ENCODE measurements at places on chromosomes 16 and 17. TPM values are rescaled to one million over a fixed set of nuclear protein-coding genes. Genes with fewer than 3 reads are reported as not detected.

The MYH11 gene
- total RNA-seq = 23.0 TPM

The LDHD gene
- total RNA-seq = 6.3 TPM

The OTOP2 gene
- not detected for total RNA-seq

The ZNF469 gene
- 3.7 TPM for total RNA-seq

Measured in skeletal muscle tissue (tissue), 5 donors.